ENCODE measurements at places on chromosomes 5 and 9.

DNA sequence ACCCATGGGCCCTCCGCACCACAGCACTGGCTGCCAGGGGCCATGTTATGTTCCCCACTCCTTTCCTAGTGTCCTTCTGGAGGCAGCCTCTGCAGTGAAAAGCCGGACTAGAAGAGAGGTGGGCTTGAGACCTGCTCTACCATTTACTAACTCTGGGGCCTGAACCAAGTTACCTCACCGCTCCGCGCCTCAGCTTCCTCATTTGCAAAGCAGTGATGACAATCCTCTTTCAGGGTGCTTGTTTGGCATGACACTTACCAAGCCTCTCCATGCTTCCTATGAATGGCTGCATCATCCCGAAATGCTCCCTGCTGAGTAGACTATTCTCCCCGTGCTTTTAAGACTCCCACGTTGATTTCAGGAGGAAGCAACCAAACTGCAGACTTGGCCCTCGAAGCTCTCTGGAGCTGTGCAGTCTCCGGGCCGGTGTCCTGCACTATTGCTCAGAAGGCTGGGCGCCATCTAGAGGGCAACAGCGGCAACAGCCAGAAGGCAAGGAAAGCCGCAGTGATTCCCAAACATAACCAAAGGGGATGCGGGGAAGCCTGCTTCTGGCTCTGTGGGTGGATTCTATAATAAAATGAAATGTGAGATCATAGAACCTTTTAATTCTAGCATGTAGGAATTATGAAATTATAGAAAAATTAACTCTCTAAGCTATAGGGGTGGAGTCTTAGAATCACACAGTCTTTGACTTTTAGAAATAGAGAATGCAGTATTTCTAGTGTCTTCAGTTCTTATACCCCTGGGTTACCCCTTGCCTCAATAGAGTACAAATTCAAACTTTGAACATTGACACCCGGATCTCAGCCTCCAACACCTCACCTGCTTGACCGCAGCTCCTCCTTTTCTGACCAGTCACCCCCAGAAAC is 599.8 kb upstream of the BRINP1 start:
- peak; percentile 71 for DNase-seq

- DNase-seq = no peak
These were observed 241.2 kb downstream of the FAM114A2 start for GRCh38 chr5:153797484-153797883.

GRCh38 chr9:99127356-99128132 is 22.6 kb downstream of the TGFBR1 start:
- no peak for DNase-seq

DNA sequence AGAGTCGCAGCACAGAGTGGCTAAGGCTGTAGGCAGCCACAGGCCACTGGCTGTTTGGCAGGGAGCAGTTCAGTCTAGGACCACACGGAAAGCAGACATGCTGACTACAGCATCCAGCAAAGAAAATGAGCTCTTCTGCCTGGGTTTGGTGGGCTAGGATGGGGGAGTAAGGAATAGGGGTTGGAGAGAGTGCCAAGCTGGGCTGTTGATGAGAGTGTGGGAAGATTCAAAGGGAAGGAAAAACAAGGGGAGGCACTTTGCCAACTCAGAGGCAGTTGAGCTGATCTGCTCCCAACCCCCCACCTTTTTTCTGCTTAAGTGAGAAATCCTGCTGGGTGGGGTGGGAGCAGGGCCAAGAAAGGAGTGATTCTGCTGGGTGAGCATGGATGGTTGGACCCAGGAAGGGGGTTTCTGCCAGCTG is 35.9 kb downstream of the SVEP1 start:
- DNase-seq = no peak

Measured in KBM-7 (cell line).